ENCODE measurements at places on chromosomes 1 and 21.

DNA sequence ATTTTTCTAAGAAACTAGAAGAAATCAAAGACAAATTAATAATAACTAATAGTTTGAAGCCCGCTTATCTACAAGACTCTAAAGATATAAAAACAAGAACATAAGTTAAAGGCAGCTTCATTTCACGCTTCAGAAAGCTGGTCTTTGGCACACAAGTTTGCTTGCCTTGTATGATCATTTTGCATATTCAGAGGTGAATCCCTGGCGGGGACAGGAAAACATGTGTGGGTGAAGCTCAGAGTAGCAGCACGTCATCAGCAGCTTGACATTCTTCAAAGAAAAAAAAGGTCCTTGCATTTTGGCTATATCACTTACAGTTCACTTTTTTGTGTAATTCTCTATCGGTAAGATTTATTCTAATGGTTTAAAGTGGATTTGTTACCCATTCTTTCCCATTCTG is 1911.8 kb downstream of the MRPL39 start:
- no peak for DNase-seq

- no peak for DNase-seq
Observed at GRCh38 chr1:29876902-29877301, 640.6 kb downstream of the PTPRU start.

- no peak for DNase-seq
Observed at GRCh38 chr1:86084998-86085397, 71.6 kb downstream of the COL24A1 start.

DNA sequence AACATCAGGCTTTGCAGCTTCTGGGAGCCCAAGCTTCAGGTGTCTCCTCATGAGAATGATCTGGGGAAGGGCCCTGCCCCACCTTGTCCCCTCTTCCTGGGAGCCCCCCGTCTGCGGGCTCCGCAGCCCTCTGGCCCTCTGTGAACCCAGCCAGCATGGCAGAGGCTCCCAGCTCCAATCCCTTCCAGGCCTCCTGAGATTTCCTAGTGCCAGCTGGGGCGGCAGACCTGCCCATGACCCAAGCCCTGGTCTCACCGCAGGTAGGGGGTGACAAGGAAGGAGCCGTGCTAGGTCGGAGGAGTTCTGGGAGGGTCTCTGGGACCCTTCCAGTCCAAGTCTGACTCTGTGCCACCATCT is 7.7 kb downstream of the PLEKHG5 start:
- DNase-seq = no peak

- DNase-seq = no peak
Observed at GRCh38 chr1:239224100-239224499, 162.3 kb upstream of the CHRM3 start.

- no peak for DNase-seq
Observed at GRCh38 chr1:42733415-42734200, 6.4 kb downstream of the CLDN19 start.

- DNase-seq = peak; percentile 68
Observed at GRCh38 chr1:159009704-159010361, at the start of gene IFI16. TSS of gene IFI16 (plus strand) at chr1:159009907. CDS start at chr1:159014681, 4,774 bp downstream.

DNA sequence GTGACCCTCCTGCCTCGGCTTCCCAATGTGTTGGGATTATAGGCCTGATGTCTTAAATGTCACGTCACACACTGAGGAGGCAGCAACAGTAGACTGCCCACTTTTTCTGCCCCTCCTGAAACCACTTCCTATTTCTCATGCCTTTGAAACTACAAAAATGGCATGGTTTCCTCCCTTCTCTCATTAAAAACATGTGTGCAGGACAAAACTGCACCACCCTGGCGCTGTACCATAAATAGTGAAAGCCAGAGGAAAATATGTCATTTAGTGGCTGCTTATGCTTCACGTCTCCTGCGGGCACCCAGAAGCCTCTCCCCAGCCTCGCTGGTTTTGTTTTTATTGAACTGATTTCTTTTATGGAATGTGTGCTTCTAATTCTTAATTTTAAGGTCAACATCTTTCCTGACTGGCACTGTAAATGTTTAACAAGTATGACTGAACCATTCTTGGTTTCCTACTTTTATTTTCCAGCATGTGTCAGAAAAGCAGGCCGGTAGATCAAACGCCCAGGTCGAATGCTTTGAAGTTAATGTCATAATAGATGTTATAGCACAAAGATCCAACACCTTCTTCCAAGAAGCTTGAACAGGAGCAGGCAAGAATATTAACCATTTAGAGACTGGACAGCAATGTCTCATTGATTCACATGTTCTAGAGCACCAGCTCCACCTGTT is 59.6 kb upstream of the C1orf87 start:
- DNase-seq = no peak

DNA sequence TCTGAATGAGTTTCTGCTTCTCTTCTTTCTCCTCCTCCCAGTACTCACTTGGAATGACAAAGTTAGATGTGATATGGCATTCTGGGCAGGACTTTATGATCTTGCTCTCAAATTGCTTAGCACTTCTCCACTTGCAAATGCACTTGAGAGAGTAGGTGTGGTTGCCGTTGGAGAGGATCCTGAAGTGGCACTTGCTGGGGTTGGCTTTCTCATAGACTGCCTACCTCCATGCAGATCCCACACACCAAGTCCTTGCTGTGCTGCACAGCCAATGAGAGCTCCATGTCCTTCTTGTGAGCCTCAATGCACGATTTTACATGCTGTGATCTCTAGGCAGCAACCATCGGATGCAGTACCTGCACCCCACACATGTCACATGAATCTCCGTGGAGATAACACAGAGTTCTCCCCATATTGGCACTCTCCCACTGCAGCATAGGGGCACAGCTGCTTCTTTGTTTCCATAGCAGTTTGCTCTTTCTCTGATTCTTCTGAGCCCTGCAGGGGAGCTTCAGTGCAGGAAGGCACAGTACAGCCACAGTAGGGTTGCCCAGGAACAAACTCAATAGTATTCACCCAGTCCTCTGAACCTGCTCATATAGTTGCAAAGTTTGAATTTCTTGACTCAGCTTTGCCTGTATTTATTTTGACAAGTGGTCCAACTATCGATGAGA is 45.2 kb downstream of the ZNF691 start:
- no peak for DNase-seq

DNA sequence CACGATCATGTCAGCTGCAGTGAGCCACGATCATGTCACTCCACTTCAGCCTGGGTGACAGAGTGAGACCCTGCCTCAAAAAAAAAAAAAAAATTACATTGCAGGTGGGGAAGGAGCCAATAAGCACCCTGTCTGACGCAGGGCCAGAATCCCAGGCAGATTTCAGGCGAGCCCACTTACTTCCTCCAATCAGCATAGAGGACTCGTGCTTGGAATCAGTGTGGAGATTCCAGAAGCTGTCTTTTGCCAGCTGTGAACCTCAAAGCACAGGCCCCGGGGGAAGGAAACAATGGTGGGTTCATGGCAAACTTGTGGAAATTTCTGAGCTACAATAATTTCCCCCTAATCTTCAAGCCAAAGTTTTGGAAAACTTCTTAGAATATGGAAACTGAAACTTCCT is 178.2 kb upstream of the ZNF644 start:
- DNase-seq = no peak

DNA sequence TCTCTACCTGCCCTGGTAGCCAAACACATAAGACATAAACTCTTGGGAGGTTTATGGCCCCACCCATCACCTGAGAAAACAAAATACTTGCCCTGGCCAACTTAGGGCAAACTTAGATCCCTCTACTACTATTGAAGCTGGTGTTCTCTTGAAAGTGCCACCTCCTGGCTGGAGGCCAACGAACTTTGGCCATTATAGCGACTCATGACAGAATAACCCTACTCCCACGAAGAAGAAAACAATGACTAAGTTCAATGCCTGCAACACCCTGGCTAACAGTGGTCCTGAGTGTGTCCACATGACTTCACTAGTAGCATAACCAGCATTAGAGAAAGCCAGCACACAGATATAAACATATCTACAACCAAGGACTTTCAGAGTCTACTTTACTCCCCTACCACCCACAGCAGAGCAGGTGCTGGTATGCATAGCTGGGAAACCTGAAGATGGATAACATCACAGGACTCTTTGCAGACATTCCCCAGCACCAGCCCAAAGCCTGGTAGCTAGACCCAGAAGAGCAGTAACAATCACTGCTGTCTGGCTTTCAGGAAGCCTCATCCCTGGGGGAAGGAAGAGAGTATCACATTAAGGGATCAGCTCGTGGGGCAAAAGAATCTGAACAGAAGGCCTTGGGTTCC is 81.0 kb downstream of the SLC30A10 start:
- no peak for DNase-seq

- no peak for DNase-seq
Observed at GRCh38 chr1:153842006-153842471, 66.8 kb downstream of the SLC27A3 start.

DNA sequence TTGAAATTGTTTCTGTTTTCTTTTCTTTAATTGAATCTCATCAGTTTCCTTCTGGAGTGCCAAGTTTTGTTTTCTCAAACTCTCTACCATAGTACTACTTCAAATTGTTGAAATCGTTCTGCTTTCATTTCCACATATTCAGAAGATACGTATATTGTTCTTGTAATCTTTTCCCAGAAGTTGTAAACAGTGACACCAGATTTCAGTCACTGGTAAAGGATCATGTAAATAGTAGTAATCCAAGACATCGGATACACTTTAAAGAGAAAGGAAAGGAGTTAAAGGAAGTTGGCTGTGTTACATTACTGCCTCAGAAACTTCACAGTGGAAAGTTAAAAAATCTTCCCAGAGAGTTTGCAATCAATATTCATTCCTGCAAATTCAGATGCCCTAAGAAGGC is 67.5 kb downstream of the RGL1 start:
- DNase-seq = no peak

GRCh38 chr1:103074224-103074623 is 34.1 kb downstream of the COL11A1 start:
- DNase-seq = no peak

DNA sequence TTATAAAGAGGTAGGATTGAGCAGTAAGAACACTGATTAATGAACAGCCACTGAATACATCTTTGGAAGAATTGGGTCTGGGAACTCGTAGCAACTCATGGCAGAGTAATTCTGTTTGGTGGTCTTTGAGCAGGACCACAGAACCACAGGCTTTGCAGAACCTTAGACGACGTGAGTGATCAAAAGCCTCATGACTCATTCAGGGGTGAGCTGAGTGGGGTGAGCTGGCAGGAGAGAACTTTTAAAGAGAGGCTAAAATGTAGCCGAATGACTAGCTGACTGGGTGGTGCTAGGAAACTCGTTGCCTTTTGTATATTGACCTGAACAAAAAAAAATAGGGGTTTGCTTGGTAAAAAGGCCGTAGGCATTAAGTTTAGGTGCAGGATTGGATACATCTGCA is 313.8 kb downstream of the TGFB2 start:
- no peak for DNase-seq

- DNase-seq = peak; percentile 19
Observed at GRCh38 chr1:67766141-67766978, 66.9 kb downstream of the GNG12 start.

GRCh38 chr1:201022820-201023516 is 546 bp downstream of the KIF21B start:
- DNase-seq = peak; percentile 30

GRCh38 chr1:10637400-10637799 is 159.0 kb downstream of the CASZ1 start:
- no peak for DNase-seq

DNA sequence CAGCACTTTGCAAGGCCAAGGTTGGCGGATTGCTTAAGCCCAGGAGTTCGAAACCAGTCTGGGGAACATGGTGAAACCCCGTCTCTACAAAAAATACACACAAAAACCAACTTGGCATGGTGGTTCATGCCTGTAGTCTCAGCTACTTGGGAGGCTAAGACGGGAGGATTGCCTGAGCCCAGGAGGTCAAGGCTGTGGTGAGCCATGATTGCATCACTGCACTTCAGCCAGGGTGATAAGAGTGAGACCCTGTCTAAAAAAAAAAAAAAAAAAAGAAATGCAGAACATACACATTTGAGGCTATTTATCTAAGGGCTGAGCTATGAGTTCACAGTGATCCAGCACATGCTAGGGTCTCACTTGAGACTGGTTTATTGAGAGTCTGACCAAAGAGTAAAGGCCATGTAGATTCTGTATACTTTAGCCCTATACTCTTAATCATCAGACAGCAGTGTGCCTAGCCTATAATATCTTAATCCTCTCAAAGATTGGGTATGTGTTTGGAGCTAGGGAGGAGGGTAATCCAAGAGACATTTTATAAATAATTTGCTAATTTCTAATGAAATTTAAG is 23.9 kb downstream of the RNF2 start:
- DNase-seq = no peak

GRCh38 chr21:39184050-39184980 is 1.1 kb upstream of the PSMG1 start:
- DNase-seq = no peak

DNA sequence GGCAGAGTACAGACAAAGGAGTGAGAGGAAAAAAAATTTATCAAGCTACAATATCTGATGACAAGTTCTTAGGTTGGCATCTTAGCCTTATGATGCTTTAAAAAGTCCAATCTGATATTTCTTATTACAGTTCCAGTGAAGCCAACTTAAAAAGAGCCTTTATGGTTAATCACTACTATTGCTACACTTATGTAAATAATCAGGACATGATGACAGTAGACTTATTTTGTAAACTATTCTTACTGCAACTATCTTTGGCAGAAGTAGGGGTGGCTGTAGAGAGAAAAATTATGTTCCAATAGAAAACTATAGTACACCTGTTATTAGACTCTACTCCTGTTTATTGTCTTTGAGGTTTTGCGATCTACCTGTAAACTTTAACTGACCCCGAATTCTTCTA is 25.8 kb upstream of the NUF2 start:
- DNase-seq = no peak

- no peak for DNase-seq
Observed at GRCh38 chr1:11581445-11581991, 72.7 kb downstream of the FBXO2 start.

DNA sequence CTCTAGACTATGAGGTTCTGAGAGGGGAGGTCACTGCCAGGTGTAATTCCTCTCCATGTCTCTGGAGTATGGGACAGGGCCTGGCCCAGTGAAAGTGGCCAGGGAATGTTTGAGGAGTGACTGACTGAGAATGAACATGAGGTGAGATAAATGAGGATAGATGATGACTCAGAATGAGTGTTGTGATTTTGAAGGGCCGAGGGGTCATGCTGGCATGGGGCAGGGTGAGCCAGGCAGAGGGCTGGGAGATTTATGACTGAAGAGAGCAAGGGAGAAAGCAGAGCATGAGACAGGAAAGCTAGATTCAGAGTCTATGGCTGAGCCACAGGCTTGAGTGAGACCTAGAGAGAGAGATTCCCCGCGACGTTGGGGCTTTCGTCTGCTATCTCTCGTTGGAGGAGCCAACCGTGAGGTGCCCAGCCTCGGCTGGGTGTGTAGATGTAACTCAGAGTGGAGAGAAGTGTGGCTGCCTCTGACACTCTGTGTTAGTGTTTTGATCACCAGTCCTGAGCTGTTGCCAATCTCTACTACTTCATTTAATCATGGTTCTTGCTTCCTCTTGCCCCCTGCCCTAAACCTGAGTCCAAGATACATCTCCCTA is 50.1 kb downstream of the FOXD2 start:
- DNase-seq = no peak

- DNase-seq = no peak
Observed at GRCh38 chr1:212601524-212601923, 7.0 kb upstream of the ATF3 start.
